Gastrocnemius medialis (tissue), 4 donors: ENCODE measurements at places on chromosomes 6 and 20. TPM values are rescaled to one million over a fixed set of nuclear protein-coding genes. Genes with fewer than 3 reads are reported as not detected.

GRCh38 chr6:168852376-168852884, 401.2 kb downstream of the THBS2 start:
- H3K4me1 ChIP-seq, result peaks cover 8% of the 10 kb centered on the region
- H3K27me3 ChIP-seq, result no peaks in the 10 kb centered on the region
- H3K4me3 ChIP-seq, result peak overlapping the region; percentile 41
- no peaks in the 10 kb centered on the region for H3K36me3 ChIP-seq

GRCh38 chr6:157640746-157641451, 182.1 kb upstream of the SNX9 start:
- H3K4me3 ChIP-seq, result no peak overlapping the region
- H3K36me3 ChIP-seq, result no peaks in the 10 kb centered on the region
- H3K4me1 ChIP-seq, result no peaks in the 10 kb centered on the region
- no peaks in the 10 kb centered on the region for H3K27me3 ChIP-seq

DNA sequence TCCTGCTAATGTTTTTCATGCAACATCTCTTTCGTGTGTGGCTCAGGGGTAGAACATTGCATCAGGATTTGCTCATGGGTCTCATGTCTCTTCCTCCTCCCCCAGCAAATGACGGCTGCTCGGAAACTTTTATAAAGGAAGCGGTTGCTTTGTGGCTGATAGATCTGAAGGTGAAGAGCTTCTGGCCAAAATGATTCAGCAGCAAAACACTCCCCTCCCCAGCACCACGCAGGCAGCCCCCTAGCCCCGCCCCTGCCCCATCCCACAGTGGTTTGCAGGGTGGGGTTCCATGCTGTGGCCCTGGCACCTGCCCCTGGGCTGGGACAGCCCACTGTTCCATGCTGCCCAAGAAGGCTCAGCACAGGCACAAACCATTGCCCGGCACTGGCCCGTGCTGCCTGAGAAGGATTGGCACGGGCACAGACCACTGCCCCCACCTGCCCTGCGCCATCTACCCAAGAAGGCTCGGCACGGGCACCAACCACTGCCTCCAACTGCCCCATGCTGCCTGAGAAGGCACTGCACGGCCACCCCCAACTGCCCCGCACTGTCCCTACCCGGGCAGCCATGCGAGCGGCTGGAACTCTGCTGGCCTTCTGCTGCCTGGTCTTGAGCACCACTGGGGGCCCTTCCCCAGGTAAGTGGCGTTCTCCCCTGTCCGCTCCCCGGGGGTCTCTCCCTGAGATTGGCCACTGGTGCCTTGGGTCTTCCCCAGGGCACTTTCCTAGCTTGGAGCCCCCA, at the start of gene CST7:
CST7 (plus strand) TSS at position 331 of the 741 bp plus-strand sequence; CDS start at position 568, 237 bp downstream.
- DNase-seq, result no peak
- H3K4me1 ChIP-seq, result no peaks in the 10 kb centered on the region
- peak within 1 kb of the TSS; percentile 14 for H3K27ac ChIP-seq

GRCh38 chr6:104486035-104486434, 373.7 kb downstream of the HACE1 start:
- no peak overlapping the region for H3K27ac ChIP-seq
- H3K36me3 ChIP-seq, result no peaks in the 10 kb centered on the region
- H3K4me1 ChIP-seq, result no peaks in the 10 kb centered on the region
- H3K27me3 ChIP-seq, result no peaks in the 10 kb centered on the region

DNA sequence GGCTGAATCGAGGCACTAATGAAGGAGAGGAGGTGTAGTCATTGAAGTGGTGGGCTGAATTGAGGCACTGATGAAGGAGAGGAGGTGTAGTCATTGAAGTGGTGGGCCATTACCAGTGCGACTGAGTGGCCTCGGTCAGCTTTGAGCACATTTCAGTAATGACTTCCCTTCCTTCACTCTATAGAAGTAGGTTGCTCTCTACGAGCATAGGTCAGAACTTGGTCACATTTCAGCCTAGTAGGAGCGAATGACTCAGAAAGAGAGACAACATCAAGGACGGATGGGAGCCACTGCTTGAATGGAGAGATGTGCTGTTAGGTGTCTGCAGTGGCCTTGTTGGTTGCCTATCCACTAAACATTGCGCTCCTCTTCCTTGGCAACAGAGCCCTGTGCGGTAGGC, 39.5 kb downstream of the ZDHHC14 start:
- no peaks in the 10 kb centered on the region for H3K36me3 ChIP-seq
- DNase-seq, result no peak
- peaks cover 3% of the 10 kb centered on the region for H3K4me1 ChIP-seq
- H3K27ac ChIP-seq, result no peak overlapping the region
- H3K27me3 ChIP-seq, result no peaks in the 10 kb centered on the region
- no peak overlapping the region for H3K4me3 ChIP-seq

Gene F13A1
- 29.3 TPM for total RNA-seq

Gene COL12A1
- 20.7 TPM for total RNA-seq

Gene ARMH2
- total RNA-seq, result not detected
